ENCODE measurements at places on chromosomes 3 and 15.

DNA sequence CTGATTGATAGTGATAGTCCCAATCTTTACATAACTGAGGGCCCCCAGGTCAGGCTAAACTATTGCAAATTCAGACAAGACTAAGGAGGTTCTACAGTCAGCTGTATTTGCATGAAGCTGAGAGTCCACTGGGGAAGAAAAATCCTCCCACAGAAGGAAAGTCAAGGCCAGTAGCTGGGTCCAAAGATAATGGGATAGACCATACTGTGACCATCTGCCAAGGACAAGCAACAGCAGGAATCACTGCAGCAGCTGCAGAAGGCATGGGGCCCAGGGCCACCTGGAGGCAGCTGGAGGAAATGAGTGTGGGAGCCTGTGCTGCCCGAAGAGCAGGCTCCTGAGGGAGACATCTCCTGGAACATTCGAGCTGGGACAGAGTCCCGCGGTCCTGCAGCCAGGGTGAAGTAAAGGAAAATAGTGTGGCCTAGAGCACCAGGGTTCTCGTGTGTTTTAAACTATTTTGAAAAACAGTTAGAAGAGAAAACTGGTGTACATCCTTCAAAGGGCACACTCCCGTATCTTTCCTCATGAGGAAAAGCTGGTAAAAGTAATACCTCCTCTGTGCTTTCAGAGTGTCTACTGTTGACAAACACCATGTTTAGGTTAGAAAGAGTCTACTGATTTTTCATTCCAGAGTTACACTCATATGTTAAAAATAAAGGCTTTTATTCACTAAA lies 13.2 kb upstream of the TMEM212 start:
- DNase-seq: peak; percentile 16

DNA sequence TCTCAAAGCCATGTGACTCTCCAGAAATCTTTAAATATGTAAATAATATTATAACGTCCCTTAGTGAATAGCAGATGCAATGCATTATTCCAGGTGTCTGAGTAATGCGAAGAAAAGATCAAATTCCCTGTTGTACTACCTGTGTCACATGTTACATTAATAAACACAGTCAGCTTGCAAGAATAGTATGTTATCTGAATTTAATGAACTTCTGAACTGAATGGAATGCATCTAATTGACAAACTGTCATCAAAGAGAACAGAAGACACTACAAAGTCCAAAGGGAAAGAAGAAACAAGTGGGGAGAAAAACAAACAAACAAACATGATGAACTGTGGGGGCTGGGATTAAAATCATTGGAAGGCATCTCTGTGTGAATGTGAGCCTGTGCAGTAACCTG lies 508.8 kb downstream of the LPP start:
- no peak for DNase-seq

GRCh38 chr3:194031349-194031748 lies 104.6 kb upstream of the HES1 start:
- DNase-seq: no peak

DNA sequence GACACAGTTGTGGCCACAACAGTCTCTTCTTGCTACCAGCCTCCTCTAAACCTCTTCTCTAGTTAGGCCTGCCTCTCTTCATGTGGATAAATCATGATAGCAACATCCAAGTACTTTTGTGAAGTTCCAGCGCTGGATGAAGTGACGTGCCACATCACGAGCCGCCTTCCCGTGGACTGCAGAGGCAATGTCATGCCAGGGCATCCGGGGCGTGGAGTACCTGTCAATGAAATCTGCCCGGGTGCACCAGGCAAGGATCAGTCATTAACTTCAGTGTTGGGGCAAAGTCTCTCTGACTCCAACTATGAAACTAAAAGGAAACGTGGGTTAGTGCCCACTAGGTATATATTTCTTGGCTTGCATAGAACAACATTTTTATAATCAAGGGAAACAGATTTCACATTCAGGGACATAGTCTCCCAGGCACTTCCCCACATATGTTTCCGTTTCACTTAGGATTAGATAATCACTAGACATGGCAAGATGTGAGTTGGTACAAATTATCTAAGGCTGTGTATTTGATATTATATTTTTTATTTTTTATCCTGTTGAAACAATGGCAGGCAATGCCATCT lies 133.6 kb downstream of the PLD1 start:
- DNase-seq: no peak

GRCh38 chr3:67335813-67336212 lies 318.6 kb downstream of the SUCLG2 start:
- no peak for DNase-seq

DNA sequence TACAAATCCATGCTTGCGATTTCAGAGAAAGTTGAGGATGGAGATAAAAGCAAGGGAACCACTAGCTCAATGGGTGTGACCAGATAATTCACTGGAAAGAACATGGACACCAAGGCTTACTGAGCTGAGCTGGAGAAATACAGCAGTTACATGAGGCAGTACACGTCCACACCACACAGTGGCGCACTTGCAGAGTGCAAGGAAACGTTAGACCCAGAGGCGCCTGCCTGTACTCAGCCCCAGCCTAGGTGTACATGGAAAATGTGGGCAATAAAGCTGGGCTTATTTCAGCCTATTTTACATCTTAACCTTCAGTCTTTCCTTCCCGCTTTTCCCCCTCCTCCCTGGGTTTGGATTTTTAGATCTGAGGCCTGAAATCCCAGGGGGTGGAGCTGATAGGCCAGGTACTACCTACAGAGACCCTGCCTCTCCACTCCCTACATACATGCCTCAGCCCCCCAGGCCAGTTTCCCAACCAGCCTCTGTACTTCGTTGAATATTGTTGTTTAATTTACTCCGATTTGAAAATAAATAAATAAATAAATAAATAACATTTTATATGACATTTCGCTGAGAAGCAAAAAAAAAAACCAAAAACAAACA lies 60.1 kb downstream of the PCOLCE2 start:
- DNase-seq: peak; percentile 66

DNA sequence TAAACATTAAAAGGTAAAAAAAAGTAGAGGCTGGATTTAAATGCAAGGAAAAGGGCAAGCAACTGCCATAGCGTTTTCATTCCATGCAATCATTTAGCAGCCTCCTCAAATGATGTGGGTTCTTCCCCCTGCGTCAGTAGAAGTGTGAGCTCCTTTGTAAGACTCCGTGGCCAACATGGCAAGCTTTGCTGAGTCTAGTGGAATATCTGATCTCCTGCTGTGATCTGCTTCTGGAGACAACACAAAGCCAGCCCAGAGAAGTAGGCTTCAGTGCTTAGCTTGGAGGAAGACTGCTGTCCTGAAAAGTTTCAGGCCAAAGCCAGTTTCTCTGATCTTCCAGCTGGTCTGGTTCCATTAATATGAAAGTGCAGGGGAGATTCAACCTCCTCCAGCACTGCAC lies 70.4 kb downstream of the ARPP21 start:
- no peak for DNase-seq

DNA sequence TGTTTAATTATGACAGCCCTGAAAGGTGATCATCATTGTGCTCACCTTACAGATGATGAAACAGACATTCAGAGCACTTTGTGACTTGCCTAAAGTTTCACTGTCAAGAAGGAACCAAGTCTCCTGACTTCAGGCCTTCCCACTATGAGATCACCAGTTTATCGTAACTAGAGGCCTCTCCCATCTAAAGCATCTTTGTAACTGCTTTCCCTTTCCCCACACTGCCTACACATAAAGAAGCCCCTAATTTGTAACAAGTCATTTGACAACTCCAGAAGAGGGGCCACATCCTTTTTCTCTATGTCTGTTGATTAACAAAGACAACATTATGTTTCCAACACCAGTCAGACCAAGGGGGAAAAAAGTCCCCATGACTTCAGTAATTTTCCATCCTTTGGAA lies 1.1 kb downstream of the KLHL6 start:
- DNase-seq: no peak

DNA sequence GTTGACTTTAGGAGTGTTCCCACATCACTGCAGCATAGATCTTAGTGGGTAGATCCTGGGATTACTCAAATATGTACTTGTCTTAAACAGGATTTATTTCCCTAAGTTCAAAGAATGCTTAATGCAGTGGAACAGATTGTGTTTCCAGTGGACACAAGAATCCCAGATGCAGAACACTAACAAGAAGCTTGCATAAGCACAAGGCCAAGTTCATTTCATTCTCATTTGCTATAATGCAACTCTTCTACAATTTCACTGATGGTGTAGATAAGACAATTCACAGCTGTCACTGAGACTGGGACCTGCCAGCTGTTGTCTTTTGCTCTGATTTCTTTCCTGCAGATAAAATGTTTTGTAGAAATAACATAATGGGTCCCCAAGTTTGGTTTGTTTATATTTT lies 225.6 kb downstream of the NFKBIZ start:
- DNase-seq: no peak

GRCh38 chr3:143236226-143236964 lies 116.8 kb downstream of the CHST2 start:
- no peak for DNase-seq

DNA sequence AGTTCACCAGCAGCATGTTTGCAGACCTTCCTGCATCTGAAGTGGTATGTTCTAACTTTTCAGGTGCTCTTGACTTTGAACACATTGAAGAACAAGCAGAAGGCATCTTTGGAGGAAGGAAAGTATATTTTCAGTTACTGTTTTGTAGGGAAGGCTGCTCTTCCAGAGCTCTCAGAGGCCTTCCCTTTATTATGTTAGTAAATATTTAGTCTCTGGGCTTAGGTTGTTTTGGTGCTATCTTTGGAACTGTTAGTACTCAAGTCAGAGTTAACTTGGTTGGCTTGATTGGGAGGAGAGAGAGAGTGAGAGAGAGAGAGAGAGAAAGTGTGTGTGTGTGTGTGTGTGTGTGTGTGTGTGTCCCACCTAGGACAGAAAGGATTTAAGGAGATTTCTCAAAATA lies 188.2 kb downstream of the ITPR1 start:
- DNase-seq: no peak

DNA sequence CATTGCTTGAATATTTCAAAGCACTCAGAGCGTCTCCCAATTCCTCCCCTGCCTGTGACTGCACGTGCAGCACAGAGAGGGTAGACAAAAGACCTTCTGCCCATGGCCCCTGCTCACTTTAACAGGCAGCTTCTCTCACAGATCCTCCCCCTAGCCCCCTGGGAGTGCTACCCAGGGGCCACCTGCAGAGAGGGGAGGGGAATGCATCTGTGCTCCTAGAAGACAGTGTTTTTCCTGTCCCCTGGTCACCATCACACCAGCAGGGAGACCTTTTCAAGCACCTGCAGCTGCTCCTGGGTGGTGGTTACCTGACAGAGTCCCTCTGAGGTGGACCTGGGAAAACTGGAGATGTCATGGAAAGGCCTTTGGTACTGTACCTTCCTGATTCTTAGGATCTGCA lies 56.7 kb upstream of the PRR23C start:
- DNase-seq: no peak

GRCh38 chr3:68123231-68123630 lies 468.8 kb upstream of the SUCLG2 start:
- no peak for DNase-seq

DNA sequence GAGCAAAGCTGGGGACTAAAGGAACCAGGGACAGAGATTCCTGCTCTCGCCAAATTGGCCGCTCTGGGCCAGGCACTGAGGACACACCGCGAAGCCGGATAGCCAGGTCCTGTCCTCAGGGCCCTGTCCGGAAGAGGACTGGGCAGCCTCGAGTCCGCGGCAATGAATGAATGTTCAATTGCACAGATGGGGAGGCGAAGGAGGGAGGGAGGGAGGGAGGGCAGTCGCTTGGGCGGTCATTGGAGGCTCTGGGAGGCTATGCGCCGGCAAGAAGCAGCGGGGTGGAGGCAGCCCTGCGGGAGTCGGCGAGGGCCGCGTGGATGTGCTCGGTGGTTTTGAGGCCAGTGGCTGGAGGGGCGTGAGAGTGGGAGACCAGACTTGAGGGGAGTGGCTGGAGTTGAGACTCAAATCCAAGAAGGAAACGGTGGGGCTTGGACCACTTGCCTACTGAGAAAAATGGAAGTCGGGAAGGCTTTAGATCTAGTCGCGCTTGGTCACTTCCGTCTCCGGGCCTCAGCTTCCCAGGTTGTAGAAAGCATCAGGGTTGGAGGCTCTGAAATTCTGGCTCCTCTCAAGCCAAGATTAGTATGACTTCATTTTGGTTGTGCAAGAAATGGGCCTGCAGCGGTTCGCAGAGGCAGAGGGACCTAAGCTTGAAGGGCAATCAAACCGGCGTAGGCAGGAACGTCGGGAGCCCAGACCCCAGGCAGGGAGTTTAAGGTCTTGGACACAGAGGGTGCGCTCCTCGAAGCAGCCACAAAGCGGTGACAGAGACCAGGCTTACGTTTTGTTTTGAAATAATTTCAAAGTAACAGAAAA lies 21.1 kb upstream of the PLXND1 start:
- DNase-seq: no peak

DNA sequence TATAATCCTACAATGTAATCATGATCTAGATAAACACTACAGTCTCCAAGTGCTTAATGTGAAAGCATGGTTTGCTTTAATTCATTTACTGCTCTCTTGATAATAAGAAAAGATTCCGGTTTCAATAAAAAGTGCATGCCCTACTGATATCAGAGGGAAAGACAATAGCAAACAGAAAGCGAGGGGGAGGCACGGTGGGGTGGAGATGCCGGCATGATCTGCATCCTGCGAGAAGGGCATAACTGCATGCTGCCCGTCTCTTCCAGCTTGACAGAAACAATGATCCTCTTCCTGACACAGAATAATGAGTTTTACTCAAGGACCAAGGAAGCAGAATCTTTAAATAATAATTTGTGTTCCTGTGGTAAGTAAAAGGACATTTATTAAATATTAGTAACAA lies 51.7 kb downstream of the GOLIM4 start:
- DNase-seq: no peak

GRCh38 chr3:85303156-85303555 lies 344.4 kb downstream of the CADM2 start:
- no peak for DNase-seq

GRCh38 chr3:165181556-165181955 lies 14.6 kb downstream of the SLITRK3 start:
- DNase-seq: no peak

- no peak for DNase-seq
Observed at GRCh38 chr3:156593814-156594213, 38.9 kb upstream of the SSR3 start.

- no peak for DNase-seq
Observed at GRCh38 chr15:28944696-28945300, 59.0 kb downstream of the APBA2 start.

DNA sequence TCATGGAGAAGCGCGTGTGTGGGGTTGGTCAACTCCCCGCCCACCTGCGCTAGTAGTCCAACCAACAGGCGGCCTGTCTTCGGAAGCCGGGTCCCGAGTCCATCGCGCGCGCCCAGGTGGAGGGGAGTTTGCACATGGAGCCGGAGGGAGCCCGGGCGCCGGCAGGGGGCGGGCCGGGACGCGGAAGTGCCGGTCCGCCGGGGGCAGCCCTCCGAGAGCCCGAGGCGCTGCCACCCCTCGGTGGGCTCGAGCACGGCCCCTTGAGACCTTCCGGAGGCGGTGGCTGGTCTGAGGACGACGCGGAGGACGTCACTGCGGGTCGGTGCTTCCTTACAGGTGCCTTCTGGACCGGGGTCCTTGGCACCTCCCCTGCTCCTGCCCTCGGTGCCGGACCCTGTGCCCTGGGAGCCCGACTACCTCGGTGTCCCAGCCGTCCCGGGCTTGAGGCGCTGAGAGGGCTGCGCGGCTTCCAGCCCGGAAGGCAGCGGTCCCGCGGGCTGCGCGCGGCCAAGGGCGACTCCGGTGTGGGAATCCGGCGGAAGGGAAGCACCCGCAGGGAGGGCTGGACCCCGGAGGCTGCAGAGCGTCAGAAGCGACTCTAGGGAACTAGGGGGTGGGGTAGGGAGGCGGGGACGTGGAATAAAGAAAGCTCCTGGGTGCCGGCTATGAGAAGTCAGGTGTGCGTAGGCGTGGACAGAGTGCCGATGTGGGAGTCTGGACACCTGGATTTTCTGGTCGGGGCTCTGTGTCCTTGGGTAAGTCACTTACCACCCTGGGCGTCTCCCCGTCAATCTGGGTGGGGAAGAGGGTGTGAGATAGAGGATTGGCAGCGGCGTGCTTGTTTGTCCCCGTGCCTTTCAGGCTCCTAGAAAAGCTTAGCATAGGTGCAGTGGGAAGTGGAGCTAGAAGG lies 212.3 kb downstream of the FGF12 start:
- DNase-seq: no peak
